Effector memory CD4-positive, alpha-beta T cell (primary cell): ENCODE measurements at places on chromosomes 5 and 9.

GRCh38 chr9:3963643-3964369, 336.1 kb downstream of the GLIS3 start:
- no peaks in the 10 kb centered on the region for H3K36me3 ChIP-seq
- H3K27me3 ChIP-seq, result no peaks in the 10 kb centered on the region
- H3K4me1 ChIP-seq, result no peaks in the 10 kb centered on the region

- no peak overlapping the region for H3K27ac ChIP-seq
- H3K4me3 ChIP-seq, result no peak overlapping the region
- H3K27me3 ChIP-seq, result no peaks in the 10 kb centered on the region
- H3K4me1 ChIP-seq, result peaks cover 14% of the 10 kb centered on the region
- DNase-seq, result peak; percentile 58
These were observed 780 bp downstream of the RNU6ATAC start for GRCh38 chr9:134163371-134164196.

DNA sequence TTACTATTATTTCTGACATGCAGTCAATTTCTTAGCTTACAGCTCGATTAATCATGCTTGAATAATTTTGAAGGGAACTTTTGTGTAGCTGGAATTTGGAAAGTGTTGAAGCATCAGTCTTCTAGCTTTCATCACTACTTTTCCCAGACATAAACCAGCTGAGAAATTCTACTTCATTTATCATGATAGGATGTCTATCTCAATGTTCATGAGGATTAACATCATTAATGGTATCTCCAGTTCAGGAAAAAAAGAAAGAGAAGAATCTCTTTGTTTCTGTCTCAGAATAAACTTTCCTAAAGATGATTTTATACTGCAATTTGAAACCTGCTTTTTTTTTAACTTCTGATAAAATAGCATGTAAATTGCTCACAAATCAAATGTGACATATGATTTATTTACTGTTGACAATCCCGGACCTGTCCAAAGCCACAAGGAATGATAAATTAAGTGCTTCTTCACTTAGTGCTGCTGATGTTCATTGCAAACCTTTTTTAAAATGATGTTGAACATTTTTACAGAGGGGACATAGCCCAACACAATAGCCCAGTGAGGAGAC, 412.1 kb upstream of the CLINT1 start:
- no peaks in the 10 kb centered on the region for H3K4me1 ChIP-seq
- no peak for DNase-seq
- H3K4me3 ChIP-seq, result no peak overlapping the region
- no peak overlapping the region for H3K27ac ChIP-seq
- no peaks in the 10 kb centered on the region for H3K27me3 ChIP-seq

- DNase-seq, result no peak
- no peaks in the 10 kb centered on the region for H3K27me3 ChIP-seq
- no peak overlapping the region for H3K4me3 ChIP-seq
- H3K4me1 ChIP-seq, result no peaks in the 10 kb centered on the region
These were observed 247.1 kb upstream of the CCNG1 start for GRCh38 chr5:163190283-163190682.

GRCh38 chr5:97840643-97841042, 657.6 kb upstream of the RIOK2 start:
- no peak for DNase-seq
- no peak overlapping the region for H3K27ac ChIP-seq
- no peaks in the 10 kb centered on the region for H3K4me1 ChIP-seq
- no peaks in the 10 kb centered on the region for H3K27me3 ChIP-seq
- no peaks in the 10 kb centered on the region for H3K36me3 ChIP-seq
- no peak overlapping the region for H3K4me3 ChIP-seq

GRCh38 chr9:115393976-115394775, 276.2 kb upstream of the TNC start:
- H3K36me3 ChIP-seq, result no peaks in the 10 kb centered on the region

DNA sequence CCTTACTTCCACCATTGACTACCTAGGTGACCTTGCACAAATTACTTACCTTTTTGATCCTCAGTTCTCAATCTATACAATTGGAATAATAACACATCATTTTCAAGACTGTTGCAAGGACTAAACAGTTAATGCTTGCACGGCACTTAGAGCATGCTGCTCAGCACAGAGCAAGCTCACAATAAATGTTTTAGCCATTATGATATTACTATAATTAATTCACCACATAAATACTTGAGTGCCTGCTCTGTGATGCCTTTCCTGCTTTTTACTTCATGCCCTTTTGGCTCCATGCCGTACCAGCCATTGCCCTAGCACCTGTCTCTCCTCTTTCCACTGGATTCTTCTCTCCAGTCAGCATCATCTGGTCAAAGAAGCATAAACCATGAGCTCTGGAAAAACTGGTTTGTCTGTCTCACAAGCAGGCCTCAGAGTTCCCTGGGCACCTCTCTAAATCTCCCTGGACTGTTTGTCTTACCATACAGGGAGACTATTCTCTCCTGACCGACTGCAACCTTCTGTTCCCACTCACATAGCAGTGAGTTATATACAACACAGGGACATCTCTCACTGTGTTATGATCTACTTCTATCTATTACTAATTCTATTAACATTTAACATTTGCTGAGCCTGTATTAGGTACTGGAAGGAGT, 260.4 kb upstream of the ADRA1B start:
- H3K4me1 ChIP-seq, result no peaks in the 10 kb centered on the region
- H3K4me3 ChIP-seq, result no peak overlapping the region
- H3K27me3 ChIP-seq, result no peaks in the 10 kb centered on the region
- no peaks in the 10 kb centered on the region for H3K36me3 ChIP-seq
- no peak for DNase-seq
- H3K27ac ChIP-seq, result no peak overlapping the region

DNA sequence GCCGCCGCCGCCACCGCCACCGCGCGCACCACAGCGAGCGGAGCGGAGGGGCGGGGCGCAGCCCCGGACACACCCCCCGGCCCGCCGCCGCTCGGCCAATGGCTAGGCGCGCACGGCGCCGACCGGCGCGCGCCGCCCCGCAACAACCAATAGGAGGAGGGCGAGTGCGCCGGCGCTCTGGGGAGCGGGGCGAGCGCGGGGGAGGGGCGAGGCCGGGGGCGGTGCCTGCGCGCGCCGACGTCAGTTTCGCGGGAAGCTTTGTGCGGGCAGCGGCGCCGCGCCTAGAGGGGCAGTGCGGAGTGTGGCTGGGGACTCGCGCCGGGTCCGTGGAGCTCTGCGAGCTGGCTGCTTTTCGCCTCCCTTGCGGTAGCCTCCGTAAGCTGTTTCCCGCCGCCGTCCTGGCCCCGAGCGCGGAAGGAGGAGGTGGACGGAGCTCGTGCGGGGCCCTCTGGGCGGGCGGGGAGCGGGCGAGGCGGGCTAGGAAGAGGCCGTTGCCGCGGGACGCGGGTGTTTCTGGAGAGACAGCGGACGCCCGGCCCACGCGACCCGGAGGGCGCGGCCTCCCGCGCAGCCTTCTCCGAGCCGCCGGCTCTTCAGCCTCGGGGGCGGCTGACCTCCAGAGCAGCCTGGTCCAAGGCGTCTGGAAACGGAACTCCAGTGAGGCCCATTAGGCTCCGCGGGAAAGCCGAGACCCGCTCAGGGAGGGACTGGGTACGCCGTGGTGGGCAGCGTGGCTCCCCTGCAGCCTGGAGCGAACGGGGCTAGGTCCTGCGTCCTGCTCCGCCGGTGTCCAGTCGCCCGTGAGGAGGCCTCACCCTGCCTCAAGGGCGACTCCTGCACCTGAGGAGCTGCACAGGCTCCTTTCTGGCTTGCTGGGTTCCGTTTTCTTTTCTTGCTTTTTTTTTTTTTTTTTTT, at the start of gene ZMYND19:
Gene ZMYND19 (minus strand): TSS at position 44 of the 915 bp plus-strand sequence. CDS start 249 bp downstream, outside the sequence.
- H3K27ac ChIP-seq, result peak within 1 kb of the TSS; percentile 45
- H3K4me1 ChIP-seq, result peaks cover 12% of the 10 kb centered on the region
- peaks cover 24% of the 10 kb centered on the region for H3K36me3 ChIP-seq
- H3K27me3 ChIP-seq, result no peaks in the 10 kb centered on the region
- peak within 1 kb of the TSS; percentile 76 for H3K4me3 ChIP-seq
- peak; percentile 83 for DNase-seq

GRCh38 chr9:13616491-13617035, 337.1 kb upstream of the MPDZ start:
- H3K4me3 ChIP-seq, result no peak overlapping the region
- no peak overlapping the region for H3K27ac ChIP-seq
- H3K27me3 ChIP-seq, result no peaks in the 10 kb centered on the region
- no peak for DNase-seq
- no peaks in the 10 kb centered on the region for H3K36me3 ChIP-seq

DNA sequence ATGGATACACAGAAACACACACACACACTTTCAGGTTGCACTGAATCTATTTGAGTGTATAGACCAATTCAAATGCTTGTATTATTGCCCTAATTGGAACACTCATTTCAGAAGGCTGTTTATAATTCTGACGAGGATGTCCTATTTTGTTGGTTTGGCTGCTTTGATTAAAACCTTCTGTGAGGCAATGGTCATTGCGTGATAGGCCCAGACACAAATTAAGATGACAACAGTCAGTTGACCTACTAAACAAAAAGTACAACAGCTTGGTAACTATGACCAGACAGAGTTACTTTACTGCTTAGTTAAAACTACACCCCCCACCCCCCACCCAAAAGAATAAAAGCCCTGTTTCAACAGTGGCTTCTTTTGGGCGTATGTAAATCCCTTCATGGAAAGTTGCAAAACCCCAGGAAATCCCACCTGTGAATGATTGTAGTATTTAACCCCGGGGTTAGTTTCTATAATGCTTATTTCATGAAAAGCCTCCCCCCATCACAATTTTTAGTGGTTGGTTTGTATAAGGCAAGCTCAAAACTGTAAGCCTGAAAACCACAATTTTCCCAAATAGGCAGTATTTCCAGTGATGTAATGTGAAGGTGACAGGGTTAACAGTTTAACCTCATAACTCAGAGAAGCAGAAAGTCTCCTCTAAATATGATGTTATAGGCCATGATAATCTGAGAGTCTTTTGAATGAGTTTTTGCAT, 340.8 kb downstream of the FGF10 start:
- no peak overlapping the region for H3K27ac ChIP-seq
- H3K4me3 ChIP-seq, result no peak overlapping the region
- H3K4me1 ChIP-seq, result no peaks in the 10 kb centered on the region
- DNase-seq, result no peak
- no peaks in the 10 kb centered on the region for H3K36me3 ChIP-seq

DNA sequence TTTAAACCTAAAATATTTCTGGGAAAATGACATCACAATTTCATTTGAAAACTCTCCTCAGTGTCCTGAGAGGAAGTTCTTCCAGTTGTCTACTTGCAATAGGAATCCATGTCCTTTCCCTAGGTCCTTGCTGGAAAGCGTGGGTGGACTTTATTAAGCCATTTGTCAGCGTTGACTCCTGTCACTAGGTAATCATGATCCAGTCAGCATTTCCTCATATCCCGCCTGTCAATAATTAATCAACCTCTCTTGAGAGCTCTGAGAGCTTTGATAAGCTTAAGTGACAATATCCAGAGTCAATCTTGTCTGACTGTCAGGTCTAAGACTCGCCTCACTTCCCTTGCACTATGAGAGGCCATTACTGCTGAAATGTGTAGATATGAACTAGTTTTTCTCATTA, 107.2 kb upstream of the SLIT3 start:
- no peak overlapping the region for H3K27ac ChIP-seq
- H3K4me3 ChIP-seq, result no peak overlapping the region
- H3K36me3 ChIP-seq, result no peaks in the 10 kb centered on the region

GRCh38 chr5:150496098-150496497, 11.8 kb upstream of the NDST1 start:
- H3K27ac ChIP-seq, result no peak overlapping the region
- no peak for DNase-seq
- H3K4me1 ChIP-seq, result no peaks in the 10 kb centered on the region

DNA sequence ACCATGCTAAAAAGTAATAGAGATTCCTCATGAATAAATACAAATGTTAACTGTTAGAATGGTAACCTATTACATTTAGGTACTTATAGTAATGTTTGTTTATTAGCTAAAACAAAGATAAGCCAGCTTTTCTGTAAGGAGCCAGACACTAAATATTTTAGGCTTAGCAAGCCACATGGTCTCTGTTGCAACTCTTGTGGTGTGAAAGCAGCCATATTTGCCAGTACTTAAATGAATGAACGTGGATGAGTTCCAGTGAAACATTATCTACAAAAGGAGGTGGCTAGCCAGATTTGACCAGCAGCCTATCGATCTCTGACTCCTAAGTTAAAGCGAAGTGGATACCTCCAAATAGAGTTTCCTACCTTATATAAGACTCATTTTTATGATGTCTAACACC, 331.6 kb downstream of the CDH12 start:
- H3K27me3 ChIP-seq, result no peaks in the 10 kb centered on the region
- no peak for DNase-seq
- no peaks in the 10 kb centered on the region for H3K36me3 ChIP-seq
- H3K27ac ChIP-seq, result no peak overlapping the region
- no peaks in the 10 kb centered on the region for H3K4me1 ChIP-seq
- no peak overlapping the region for H3K4me3 ChIP-seq

GRCh38 chr9:34648673-34649072, 2.2 kb downstream of the GALT start:
- DNase-seq, result no peak
- no peak overlapping the region for H3K4me3 ChIP-seq
- H3K27me3 ChIP-seq, result no peaks in the 10 kb centered on the region
- peaks cover 30% of the 10 kb centered on the region for H3K4me1 ChIP-seq

- H3K36me3 ChIP-seq, result no peaks in the 10 kb centered on the region
- H3K4me1 ChIP-seq, result no peaks in the 10 kb centered on the region
- DNase-seq, result no peak
- H3K27ac ChIP-seq, result no peak overlapping the region
- no peaks in the 10 kb centered on the region for H3K27me3 ChIP-seq
- H3K4me3 ChIP-seq, result no peak overlapping the region
These were observed 474.8 kb downstream of the EFNA5 start for GRCh38 chr5:107195890-107196395.

DNA sequence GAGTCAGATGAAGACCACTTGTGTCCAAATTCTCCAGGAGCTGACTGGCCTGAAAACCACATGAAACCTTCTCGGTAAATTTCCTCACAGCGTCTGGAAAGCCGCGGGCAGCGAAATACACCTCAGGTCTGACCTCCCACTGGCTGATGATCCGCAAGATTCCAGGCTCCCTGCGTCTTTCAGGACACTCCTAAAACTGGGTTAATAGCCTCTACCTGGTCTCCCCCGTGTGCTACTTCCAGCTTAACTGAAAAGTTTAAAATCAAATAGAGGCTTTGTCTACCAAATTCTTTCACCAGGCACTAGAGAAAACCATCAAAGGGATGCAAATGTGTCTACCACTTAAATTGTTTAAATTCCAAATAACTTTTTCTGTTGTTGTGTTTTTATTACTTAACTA, 312.6 kb downstream of the DRD1 start:
- H3K36me3 ChIP-seq, result no peaks in the 10 kb centered on the region
- no peak for DNase-seq
- H3K4me3 ChIP-seq, result no peak overlapping the region
- no peaks in the 10 kb centered on the region for H3K4me1 ChIP-seq
- no peaks in the 10 kb centered on the region for H3K27me3 ChIP-seq

- no peaks in the 10 kb centered on the region for H3K4me1 ChIP-seq
- H3K27ac ChIP-seq, result no peak overlapping the region
- H3K27me3 ChIP-seq, result no peaks in the 10 kb centered on the region
- no peaks in the 10 kb centered on the region for H3K36me3 ChIP-seq
- H3K4me3 ChIP-seq, result no peak overlapping the region
These were observed 34.5 kb upstream of the ZNF366 start for GRCh38 chr5:72541501-72542225.

DNA sequence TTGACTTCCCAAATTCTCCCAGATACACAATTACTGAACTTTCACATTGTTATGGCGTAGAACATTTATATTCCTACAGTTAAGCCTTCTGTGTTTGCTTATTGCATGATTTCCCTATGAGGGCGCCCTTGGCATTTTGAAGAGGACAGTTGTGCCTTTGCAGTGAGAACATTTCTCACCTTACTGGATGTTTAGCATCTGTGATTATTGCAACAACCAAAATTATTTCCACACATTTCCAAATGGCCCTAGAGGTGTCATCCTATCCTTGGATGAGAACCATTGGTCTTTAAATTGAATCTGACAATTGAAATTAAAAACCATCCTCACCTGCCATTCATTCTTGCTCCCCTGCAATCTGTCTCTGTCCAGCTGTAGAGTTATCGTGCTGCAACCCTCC, 104.0 kb downstream of the MAMDC2 start:
- no peak for DNase-seq
- H3K4me3 ChIP-seq, result no peak overlapping the region
- H3K27me3 ChIP-seq, result no peaks in the 10 kb centered on the region
